ACHN (cell line): ENCODE measurements at places on chromosomes 11 and 22.

DNA sequence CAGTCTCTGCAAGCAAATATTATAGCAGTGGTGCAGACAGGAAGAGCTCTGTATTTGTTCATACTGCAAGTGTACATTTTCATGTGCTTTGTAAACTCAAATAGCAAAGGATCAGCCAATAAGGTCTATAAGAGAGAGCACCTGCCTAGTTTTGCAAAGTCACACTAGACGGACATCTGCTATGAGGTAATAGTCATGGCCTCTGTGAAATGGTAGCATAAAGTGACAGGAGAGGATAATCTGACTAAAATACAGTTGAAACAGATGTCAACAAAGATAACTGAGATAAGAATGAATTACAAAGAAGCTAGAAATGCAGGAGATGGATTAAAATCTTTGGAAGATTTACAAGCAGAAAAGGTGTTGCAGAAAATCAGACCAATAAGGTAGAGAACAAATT, 70.6 kb upstream of the SPON1 start:
- no peak for DNase-seq

DNA sequence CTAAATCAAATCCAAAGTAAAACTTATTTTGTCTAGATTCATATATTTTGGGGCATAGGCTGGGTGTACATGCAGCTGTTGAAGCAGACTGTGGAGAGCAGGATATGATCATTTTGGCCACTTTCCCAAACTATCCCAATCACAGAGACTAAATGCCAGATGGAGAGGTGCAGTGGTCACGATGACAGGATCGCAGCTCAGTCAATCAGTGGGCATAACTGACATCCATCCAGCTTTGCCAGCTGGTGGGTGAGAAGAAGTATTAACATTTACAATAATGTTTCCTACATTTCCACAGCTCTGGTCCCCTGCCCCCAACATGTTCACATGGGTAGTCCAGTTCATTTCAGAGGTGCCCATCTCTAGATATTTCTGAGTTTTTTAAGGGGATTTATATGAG, 255.5 kb upstream of the SESN3 start:
- no peak for DNase-seq

DNA sequence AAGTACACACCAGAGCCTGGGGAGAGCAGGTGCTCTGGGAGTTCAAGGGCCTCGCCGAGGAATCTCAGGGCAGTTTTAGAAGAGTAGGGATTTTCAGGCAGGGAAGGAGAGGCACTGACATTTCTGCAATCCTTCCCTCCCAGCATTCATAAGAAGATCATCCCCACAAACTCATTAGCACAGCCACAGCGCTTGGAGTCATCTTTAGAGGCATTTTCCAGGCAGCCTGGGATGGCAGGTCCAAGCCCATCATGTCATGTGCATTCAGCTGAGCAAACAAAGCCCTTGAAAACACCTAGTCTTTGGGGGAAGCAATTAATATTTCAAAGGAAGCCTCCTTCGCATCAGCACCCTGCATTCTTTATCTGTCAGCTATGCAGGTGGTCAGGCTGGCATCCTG, 43.8 kb downstream of the MAP6 start:
- no peak for DNase-seq

DNA sequence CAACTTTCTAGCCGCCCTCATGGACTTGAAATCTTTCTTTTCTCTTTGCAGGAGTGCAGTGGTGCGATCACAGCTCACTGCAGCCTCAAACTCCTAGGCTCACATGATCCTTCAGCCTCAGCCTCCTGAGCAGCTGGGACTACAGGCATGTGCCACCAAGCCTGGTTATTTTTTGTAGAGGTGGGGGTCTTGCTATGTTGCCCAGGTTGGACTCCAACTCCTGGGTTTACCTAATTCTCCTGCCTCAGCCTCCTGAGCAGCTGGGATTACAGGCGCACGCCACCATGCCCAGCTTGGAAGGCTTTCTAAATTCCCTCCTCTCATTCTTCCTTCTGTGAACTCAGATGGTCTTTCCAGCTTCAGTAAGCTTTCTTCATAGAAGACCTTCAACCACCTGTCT, 4.7 kb upstream of the APOA1 start:
- DNase-seq, result no peak

- no peak for DNase-seq
Observed at GRCh38 chr11:119486691-119487259, 63.8 kb upstream of the THY1 start.

DNA sequence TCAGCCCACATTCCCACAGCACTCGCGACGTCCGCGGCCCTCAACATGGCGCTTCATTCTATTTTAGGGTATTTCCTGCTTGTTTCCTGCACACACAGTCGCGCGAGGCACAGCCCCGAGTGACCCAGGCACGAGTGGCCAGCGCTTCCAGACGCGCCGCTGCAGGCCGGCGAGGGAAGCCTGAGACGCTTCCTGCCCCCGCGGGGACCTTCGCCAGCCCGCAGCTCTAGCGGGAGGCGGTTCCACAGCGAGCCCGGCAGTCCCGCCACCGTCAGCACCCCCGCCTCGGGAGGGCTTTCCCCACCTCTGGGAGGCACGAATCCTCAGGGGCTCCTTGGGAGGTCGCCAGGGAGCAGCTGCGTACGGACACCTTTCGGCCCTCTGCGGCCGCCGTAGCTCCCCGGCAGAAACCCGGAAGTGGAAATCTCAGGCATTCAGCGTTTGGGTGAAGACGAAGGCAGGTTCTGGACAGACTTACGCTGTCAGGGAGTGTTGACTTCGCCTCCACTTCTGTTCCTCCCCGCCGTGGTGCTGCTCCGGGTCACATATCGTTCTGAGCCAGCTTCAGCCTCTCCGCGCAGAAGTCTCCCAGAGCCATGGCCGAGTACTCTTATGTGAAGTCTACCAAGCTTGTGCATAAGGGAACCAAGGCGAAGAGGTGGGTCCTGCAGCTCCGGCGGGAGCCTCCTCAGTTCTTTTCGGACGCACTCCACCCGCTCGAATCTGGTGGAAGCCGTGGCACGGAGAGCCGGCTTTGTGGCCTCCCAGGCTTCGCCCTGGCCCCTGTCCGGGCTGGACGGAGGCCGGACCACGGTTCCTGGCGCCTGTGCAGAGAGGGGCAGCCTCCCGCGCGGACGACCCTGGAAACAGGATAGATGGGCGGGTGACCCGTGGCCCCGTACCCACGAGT, 2925.9 kb upstream of the OR11H1 start:
- DNase-seq, result no peak

- DNase-seq, result no peak
Observed at GRCh38 chr11:6414874-6415328, 4.0 kb downstream of the APBB1 start.

GRCh38 chr11:32427935-32428664, 7.2 kb downstream of the WT1 start:
- no peak for DNase-seq
